Heart left ventricle (tissue), 16 donors: ENCODE measurements at places on chromosomes 7 and 10. TPM values are rescaled to one million over a fixed set of nuclear protein-coding genes. Genes with fewer than 3 reads are reported as not detected.

Gene PLEKHS1
- total RNA-seq, result not detected

Gene MRLN
- 2.2 TPM for total RNA-seq

Gene ARHGEF35
- 0.52 TPM for total RNA-seq

Gene CYP2C19
- not detected for total RNA-seq

Gene GIMAP8
- 35.4 TPM for total RNA-seq

Gene DRGX
- total RNA-seq, result not detected

Gene ZNF800
- total RNA-seq, result 22.9 TPM

Gene ACSM6
- not detected for total RNA-seq

Gene MYL10
- not detected for total RNA-seq

Gene PTPN20
- total RNA-seq, result 4.0 TPM

Gene WDFY4
- total RNA-seq, result 4.5 TPM

Gene CPXM2
- total RNA-seq, result 2.6 TPM

Gene NPY4R2
- total RNA-seq, result not detected

Gene CDK1
- total RNA-seq, result 1.3 TPM

Gene ADCY1
- total RNA-seq, result 7.2 TPM

Gene EIF5AL1
- total RNA-seq, result 0.31 TPM

Gene GPR26
- not detected for total RNA-seq

Gene VPS37D
- 2.3 TPM for total RNA-seq

Gene TRIM56
- total RNA-seq, result 14.7 TPM

Gene SPDYE2
- 0.24 TPM for total RNA-seq

Gene GRID1
- total RNA-seq, result 1.6 TPM

Gene GRM8
- total RNA-seq, result not detected

Gene NEUROD6
- total RNA-seq, result not detected

Gene C1GALT1
- 21.1 TPM for total RNA-seq

Gene ANKMY2
- total RNA-seq, result 41.9 TPM

Gene TCAF2
- 0.38 TPM for total RNA-seq

Gene OPN1SW
- total RNA-seq, result not detected

Gene MGMT
- 20.8 TPM for total RNA-seq

Gene SLC39A12
- not detected for total RNA-seq

Gene NPC1L1
- not detected for total RNA-seq

Gene DOCK4
- total RNA-seq, result 11.8 TPM

Gene SPDYE1
- not detected for total RNA-seq

Gene GARIN1A
- 0.40 TPM for total RNA-seq

Gene MYO3A
- not detected for total RNA-seq

Gene CACNB2
- 37.0 TPM for total RNA-seq

Gene HYAL4
- 0.43 TPM for total RNA-seq

Gene GHRHR
- total RNA-seq, result not detected

Gene PIK3CG
- 1.6 TPM for total RNA-seq

Gene FRAT1
- 4.8 TPM for total RNA-seq

Gene CNPY1
- not detected for total RNA-seq

Gene PARD3
- total RNA-seq, result 33.1 TPM
